ENCODE measurements at places on chromosomes 5 and 9.

GRCh38 chr9:136438548-136439480, 831 bp downstream of the INPP5E start:
- peak; percentile 21 for DNase-seq

DNA sequence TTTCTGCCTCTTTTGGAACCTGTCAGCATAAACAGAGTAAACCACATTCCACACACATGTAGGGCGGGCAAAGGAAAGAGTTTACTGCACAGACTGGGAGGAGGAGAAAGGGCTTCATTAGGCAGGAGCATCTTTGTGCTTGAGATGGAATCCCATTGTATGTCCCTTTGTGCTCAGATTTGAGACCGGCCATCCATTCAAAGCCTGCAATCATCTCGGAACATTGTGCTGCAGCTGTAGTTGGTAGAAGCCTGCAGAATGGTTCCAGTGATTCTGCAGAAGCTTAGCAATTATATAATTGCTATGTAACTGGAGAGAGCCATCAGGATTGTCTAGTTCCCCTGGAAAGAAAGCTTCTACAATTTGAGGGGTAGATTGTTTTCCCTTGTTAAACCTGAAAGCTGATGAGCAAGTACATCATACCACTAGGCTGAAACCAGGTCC, 16.5 kb downstream of the ZNF462 start:
- DNase-seq = no peak

GRCh38 chr5:116076496-116076895, 8.3 kb upstream of the COMMD10 start:
- DNase-seq = no peak

- DNase-seq = no peak
These were observed 79.7 kb upstream of the ASTN2 start for GRCh38 chr9:117494401-117495090.

GRCh38 chr5:111641533-111642233, 115.3 kb downstream of the NREP start:
- peak; percentile 46 for DNase-seq

DNA sequence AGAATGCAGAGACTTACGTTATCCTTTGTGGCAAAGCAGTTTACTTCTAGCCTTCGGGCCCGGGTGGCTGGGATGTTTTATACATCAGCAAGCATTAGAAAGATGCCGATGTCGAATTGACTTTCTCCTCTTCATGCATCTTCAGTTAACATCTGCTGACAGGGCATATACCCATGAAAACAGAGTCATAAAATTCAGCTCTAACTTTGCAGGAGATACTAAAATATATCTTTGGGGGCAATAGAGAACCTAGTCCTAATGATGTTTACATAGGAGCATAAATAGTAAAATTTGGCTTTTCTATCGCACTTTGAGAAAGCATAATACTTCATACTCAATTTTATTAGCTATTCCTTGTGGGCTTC, 247.9 kb downstream of the PRELID2 start:
- DNase-seq = no peak

DNA sequence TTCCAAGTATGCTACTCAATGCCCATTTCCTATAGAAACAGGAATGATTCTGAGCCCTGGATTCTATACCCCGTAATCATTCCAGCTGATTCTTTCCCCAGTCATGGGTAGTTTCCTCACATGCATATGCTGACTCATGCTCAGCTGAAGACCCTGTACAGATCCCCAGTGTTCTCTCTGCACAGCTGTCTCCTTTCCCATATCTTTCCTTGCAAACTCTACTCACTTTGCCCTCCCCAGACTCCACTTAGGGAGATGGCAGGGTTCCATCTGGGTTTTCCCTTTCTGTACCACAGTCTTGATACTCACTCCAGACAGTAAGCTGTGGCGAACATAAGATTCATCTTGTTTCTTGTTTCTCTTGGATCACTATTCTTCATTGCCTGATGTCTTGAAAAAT, 357.6 kb downstream of the RAB3C start:
- DNase-seq = peak; percentile 12

- DNase-seq = no peak
These were observed 591.6 kb upstream of the DMAC1 start for GRCh38 chr9:8391132-8391531.

DNA sequence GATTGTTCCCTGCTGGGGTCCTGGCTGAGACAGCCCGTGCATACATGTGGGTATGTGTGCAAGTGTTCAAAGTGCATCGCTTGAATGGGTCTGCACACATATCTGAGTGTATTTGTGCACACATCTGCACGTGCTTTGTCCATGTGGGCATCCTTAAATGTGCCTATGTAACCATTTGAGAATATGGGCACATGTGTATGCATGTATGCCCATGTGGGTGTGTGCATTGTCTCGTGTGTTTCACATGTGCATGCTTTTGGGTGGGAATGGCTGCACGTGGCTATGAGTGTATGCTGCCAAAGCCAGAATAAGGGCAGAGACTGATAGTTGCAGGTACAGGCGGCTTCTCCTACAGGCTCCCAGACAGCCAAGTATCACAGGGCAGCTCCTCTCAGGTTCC, 107.3 kb downstream of the LHX2 start:
- no peak for DNase-seq

DNA sequence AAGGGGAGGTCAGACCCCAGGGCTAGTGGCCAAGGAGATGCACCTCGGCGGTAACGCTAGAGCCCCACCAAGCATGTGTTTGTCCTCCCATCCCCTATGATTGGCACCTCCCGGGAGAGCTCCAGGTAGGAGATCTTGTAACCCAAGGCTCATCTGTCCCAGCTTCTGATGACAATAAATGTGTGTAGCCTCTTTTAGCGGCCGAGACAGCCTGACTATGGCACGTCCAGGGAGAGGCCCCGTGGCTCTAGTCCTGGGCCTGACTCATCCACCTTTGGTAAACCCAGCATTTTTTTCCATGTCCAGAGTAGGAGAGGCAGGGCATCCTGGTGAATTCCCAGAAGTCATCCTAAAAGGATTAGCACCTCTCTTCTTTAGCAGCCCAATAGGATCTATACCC, 39.2 kb downstream of the IRF1 start:
- DNase-seq = no peak

GRCh38 chr5:120808135-120808534, 344.0 kb downstream of the PRR16 start:
- DNase-seq = peak; percentile 3

Data from cardiac fibroblast (primary cell).